Uterus (tissue), 4 donors: ENCODE measurements at places on chromosomes 5 and 9.

DNA sequence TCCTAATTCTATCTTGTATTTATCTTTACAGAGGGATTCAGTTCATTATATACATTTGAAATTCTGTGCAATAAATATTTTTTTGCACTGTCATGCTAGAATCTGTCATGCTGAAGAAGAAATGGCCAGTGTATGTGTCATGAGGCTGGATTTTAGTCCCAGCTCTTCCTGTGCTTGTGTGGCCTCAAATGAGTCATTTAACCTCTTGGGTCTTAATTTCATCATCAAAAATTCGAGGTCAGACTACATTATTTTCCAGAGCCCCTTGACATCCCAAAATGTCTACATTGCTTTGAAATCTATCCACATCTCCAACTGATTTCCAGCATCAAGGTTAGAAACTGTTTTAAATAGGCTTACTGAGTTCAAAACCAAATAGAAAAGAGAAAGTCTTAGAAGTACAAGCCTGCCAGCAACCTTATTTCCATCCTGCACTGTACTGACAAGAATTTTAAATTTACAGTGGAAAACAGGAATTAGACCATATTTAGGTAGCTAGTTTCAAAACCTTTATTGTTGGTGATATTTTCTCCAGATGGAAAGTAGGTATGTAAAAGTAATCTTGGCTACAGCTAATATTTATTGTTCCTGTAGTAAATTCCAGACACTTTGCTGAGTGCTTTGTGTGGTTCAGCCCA lies 96.7 kb upstream of the MAMDC2 start:
- DNase-seq = no peak

GRCh38 chr5:168728546-168729211 lies 149.5 kb upstream of the PANK3 start:
- DNase-seq = no peak

GRCh38 chr5:83124593-83124992 lies 47.2 kb downstream of the XRCC4 start:
- DNase-seq = no peak

DNA sequence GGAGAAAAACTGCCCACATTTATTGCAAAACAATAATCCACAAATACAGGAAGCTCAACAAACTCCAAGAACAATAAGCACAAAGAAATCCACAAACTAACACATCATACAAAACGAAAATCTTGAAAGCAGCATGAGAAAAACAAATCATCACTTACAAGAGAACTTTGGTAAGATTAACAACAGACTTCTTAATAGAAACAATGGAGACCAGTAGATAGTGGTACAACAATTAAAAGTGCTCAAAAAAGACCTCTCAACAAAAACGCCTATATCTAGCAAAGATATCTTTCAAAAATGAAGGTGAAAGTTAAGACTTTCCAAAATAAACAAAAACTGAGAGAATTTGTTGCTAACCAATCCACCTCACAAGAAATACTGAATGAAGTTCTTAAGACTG lies 38.4 kb downstream of the CDKL3 start:
- DNase-seq = no peak

- DNase-seq = no peak
Observed at GRCh38 chr5:44377057-44377456, 12.2 kb downstream of the FGF10 start.

- peak; percentile 62 for DNase-seq
Observed at GRCh38 chr9:83708515-83709158, 879 bp upstream of the UBQLN1 start.

- no peak for DNase-seq
Observed at GRCh38 chr5:138594305-138595058, 19.3 kb upstream of the HSPA9 start.

- no peak for DNase-seq
Observed at GRCh38 chr5:172085738-172086137, 79.3 kb upstream of the FBXW11 start.

DNA sequence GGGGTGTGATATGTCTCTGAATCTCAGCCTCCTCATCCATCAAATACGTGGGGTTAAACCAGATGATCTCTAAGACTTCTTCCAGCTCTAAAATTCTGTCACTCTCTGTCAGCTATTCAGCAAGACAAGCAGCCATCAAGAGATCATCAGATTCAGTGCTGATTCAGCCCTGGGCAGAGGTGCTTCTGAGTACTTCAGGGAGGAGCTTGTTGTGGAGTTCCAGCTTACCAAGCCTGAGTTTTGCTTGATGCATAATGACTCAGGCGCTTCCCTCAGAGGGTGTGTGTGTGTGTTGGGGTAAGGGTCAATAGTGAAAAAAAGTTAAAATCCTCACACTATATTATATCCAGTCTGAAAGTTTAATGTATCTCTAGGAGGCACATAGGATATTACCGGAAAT lies 29.6 kb upstream of the TAF1L start:
- no peak for DNase-seq

- DNase-seq = no peak
Observed at GRCh38 chr9:7613931-7614330, 185.6 kb downstream of the DMAC1 start.

- no peak for DNase-seq
Observed at GRCh38 chr9:438066-438465, 223.4 kb downstream of the DOCK8 start.

GRCh38 chr5:112228667-112229066 lies 190.4 kb downstream of the EPB41L4A start:
- peak; percentile 19 for DNase-seq

- no peak for DNase-seq
Observed at GRCh38 chr9:15353892-15354291, 46.9 kb upstream of the TTC39B start.

- no peak for DNase-seq
Observed at GRCh38 chr5:180116077-180116999, 44.8 kb upstream of the RNF130 start.

DNA sequence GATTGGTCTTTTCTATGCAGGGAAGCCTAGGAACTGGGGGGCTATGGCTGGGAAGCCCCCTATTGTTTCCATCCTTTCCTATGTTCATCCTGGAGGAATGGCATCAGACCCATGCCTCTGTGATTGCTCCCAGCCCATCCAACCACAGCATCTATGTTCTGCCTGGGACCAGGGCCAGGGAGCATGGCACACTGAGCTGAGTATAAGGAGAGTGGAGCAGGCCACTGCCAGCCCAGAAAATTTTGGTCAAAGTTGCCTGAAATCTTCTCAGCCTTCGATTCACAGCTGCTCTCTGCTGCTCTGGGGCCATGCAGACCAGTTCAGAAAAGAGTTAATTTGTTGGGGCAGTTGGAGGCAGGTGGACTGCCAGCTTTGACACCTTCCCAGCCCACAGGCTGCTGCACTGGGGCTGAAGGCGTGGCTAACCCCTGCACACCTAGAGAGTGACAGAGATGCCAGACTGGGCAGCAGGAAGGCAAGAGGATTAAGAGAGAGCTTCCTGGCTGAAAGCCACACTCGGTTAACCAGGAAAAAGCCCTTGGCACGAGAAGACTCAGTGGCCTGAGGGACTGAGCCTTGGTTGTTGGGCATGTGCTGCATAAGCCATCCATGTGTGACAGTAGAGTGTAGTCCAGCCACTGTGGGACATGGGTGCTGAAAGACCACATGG lies 12.1 kb downstream of the TGFBI start:
- no peak for DNase-seq

GRCh38 chr9:27430750-27431535 lies 93.1 kb upstream of the IFNK start:
- DNase-seq = no peak

GRCh38 chr9:73494894-73495293 lies 343.2 kb downstream of the ANXA1 start:
- no peak for DNase-seq

DNA sequence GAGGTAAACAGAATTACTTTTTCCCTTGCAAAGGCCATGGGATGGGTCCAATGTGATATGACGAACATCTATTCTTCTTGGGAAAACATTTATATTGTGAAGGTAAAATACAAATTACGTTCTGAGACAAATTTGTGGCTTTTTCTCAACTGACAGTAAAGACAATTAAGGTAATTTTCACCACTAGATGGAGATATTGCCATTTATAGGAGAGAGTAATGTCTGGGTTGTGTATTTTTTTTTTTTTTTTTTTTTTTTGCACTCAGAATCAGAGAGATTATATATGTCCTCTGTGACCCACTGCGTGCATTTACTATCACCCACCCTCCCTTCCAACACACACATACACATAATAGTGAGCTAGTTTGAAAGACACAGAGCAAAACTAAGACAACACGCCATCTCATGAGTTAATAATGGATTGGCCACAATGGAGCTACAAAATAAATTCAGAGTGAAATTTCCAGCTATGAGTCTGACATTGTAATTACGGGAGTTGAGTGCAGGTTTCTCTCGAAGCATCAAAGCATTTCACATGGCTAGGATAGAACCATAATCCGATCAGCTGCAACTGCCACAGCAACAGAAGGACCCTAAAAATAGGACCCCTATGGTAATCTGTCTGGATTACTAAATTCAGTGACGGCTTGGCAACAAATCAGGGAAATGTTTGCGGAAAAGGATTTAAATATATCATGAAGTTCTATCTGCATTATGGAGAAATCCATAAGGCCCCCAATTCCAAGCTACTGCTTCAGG lies 49.2 kb downstream of the ANXA1 start:
- no peak for DNase-seq

DNA sequence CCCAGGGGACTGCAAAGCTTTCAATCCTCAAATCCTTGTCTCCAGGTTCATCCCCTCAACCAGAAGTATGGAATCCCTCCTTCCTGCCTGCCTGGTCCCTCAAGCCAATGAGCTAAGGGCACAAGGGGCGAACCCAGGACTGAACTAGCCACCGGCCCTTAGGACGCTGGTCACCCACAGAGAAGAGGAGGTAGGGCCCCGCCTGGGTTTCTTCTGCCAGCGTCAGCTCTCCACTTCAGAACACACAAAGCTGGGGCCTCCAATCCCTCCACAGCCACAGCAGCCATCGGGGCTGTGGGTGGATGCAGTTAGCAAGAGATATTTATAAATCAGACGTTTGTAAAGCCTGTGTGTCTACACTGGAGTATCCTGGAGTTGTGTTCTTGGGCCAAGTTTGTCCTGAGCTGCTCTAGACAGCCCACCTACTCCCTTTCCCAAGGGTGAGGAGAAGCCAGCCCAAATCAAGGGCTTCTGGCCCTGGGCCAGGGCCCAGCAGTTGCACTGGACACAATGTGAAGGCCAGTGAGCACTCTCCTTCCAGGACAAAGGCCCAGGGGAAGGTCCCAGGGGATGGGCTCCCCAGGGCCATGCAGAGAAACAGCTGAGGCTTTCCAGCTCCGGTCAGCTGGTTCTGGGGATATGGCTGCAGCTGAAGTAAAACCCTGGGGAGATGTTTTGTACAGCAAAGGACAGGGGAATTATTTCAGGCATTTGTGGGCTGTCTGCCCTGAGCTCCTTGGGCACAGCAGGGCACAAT lies 18.9 kb downstream of the AMBP start:
- DNase-seq = no peak

DNA sequence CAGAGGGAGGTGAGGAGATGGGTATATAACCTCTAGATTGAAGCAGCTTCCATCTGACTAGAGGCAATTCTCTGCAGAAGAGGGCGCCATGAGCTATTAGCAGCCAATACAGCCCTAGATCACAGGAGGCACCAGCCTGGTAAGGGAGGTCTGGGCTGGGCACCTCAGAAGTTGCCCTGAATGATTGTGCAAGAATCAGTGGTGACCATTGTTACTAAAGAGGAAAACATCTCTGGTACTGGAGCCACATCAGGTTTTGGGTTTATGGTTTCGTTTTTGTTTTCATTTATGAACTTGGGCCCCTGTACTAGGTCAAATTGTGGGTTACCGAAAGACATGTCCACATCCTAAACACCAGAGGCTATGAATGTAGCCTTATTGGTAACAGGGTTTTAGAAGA lies 342.0 kb downstream of the MLLT3 start:
- no peak for DNase-seq

DNA sequence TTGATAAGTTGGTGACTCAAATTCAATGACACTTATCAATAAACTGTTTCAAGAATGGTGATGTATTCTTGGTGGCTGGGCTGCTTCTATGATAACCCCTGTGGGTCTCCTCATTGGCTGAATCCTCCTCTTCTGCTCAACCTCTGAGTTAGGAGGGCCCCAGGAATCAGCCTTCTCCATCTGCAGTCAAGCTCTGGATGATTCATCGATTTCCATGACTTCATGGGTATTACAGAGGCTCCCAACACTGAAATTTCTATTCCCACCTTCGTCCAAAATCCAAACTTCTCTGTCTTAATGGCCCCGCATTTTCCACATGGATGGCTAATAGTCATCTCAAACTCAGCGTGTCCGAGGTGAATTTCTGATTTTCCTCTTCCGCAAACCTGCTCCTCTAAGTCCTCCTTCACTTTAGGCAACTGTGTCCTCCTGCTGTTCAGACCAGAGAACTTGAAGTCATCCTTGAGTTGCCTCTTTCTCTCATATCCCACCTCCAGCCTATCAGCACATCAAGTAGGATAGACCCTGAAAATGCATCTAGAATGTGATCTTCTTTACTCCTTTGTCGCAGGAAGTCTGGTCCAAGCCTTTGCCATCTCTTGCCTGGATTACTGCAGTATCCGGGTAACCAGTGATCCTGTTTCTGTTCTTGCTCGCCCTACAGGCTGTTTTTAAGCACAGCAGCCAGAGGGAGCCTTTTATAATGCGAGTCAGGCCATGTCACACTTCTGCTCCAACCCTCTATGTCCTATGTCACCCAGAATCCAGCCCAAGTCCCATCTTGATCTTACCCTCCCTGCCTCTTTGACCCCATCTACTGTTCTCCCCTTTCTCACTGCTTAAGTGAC lies 41.4 kb upstream of the IL7R start:
- DNase-seq = no peak

DNA sequence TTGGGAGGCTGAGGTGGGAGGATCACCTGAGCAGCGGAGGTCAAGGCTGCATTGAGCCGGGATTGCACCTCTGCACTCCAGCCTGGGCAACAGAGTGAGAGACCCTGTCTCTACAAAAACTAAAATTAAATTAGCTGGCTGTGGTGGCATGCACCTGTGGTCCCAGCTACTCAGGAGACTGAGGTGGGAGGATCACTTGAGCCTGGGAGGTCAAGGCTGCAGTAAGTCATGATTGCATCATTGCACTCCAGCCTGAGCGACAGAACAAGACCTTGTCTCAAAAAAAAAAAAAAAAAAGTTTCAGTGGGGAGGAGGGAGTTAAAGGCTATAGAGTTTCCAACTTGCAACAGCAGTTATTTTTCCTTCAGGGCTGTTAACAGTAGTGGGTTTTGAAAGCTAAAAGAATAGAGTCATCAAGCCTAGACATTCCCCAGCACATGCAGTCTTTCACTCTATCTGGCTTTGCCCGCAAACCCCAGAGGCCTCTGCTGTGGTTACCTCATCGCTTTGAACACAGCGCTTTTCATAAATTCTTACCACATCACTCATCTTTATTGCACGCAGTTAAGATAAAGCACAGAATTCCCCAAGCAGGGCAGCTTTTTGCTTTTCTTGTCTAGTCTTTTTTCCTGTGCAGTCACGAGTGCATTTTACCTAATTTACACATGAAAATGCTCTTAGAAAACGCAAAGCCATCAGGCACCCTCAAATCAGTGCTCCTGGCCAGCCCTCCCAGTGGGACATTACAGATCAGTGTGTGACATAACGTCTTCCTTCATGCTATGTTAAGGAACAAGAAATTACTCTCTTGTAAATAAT lies 8.7 kb upstream of the SLC2A8 start:
- peak; percentile 60 for DNase-seq

GRCh38 chr9:96026655-96027213 lies 151.2 kb downstream of the ERCC6L2 start:
- DNase-seq = no peak
